ENCODE measurements at places on chromosomes 7 and 10.

DNA sequence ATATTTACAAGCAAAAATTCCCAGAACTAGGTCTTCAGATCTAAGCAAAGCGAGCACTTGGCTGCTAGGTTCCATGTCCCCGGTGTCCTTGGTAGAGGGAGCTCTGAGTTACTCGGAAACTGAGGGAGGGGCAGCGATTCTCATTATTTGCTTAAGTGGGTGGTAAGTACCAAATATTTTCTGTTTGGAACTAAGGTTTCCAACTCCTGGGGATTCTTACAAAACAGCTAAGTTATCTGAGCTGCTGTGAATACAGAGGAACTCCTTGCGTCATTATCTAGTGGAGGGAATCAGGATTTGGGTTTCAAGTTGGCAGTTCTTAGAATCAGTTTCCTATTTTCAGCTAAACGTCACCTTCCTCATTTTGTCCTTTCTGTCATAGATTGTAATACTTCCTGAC lies 76.8 kb upstream of the IKZF1 start:
- no peak for DNase-seq

DNA sequence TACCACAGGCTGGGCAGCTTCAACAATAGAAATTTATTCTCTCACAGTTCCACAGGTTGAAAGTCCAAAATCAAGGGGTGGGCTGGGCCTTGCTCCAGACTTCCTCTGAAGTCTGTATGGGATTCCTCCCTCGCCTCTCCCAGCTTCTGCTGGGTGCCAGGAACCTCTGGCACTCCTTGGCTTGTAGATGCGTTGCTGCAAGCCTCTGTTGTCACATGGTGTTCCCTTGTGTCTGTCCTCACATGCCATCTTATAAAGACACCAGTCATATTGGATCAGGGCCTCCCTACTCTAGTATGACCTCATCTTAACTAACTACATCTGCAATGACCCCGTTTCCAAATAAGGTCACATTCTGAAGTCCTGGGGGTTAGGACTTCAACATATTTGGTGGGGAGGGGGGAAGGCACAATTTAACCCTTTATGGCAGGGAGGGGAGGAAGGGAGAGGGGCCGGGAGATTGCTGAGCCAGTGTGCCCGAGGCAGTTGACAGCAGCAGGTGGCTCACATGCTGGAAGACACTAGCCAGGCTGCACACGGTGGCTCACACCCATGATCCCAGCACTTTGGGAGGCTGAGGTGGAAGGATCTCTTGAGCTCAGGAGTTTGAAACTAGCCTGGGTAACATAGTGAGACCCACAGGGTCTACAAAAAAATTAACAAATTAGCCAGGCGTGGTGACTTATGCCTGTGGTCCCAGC lies 18.8 kb downstream of the ZNF282 start:
- no peak for DNase-seq

DNA sequence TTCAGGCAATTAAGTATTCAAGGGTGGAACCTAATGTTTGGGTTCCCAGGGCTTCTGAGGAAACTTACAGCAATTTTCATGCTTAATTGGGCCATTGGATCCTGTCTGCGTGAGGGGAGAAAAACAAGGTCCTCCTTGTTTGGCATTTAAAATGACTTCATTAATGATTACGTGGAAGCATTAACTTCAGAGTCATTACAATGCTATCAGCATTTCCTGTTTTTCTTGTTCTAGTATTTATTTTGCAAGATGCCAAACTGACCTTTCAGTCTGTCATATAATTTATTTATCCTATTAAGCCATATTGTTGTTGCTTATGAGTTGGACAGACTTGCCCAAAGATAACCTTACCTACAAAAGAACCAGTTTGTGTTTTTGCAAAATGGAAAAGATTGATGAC lies 324.1 kb upstream of the LRRN3 start:
- no peak for DNase-seq

GRCh38 chr7:125773113-125773785 lies 843.6 kb upstream of the POT1 start:
- DNase-seq, result no peak

- no peak for DNase-seq
These were observed 45.0 kb downstream of the VOPP1 start for GRCh38 chr7:55527307-55527706.

- no peak for DNase-seq
These were observed 30.3 kb upstream of the NCAPG2 start for GRCh38 chr7:158734861-158735260.

DNA sequence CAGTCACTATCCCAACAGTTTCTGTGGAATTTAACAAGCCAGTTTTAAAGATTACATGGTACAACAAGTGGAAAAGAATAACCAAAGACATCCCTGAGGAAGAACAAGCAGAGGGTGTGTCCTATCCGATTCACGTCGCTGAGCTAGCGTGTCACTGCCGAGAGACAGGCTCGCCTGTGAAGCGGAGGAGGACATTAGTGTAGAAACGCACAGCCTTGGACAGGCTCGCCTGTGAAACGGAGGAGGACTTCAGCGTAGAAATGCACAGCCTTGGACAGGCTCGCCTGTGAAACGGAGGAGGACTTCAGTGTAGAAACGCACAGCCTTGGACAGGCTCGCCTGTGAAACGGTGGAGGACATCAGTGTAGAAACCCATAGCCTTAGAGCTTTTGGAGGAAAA lies 52.7 kb upstream of the INPP5A start:
- no peak for DNase-seq

GRCh38 chr7:120725376-120726039 lies 132.4 kb downstream of the TSPAN12 start:
- DNase-seq, result no peak

DNA sequence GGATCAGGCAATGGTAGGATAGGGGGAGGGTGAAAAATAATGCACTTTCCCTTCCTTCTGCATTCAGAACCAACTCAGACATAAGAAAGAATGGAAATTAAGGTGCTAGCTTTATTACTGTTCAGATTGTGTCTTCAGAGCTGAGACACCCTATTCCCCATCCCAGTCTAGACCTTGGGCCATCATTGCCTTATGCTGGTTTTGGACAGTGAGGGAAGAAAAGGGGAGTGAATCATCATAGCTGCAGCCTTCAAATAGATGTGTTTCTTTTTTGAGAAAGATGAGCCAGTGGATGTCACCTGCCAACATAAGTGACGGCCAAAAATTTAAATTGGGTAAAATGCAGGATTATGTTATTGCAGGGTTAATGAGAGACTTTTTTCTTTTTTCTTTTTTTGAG lies 27.0 kb upstream of the TOMM7 start:
- no peak for DNase-seq

- DNase-seq, result no peak
These were observed 11.2 kb downstream of the GAD2 start for GRCh38 chr10:26227786-26228185.

GRCh38 chr7:158742065-158742821 lies 37.6 kb upstream of the NCAPG2 start:
- no peak for DNase-seq

GRCh38 chr10:88974012-88974411 lies 16.6 kb upstream of the FAS start:
- no peak for DNase-seq

DNA sequence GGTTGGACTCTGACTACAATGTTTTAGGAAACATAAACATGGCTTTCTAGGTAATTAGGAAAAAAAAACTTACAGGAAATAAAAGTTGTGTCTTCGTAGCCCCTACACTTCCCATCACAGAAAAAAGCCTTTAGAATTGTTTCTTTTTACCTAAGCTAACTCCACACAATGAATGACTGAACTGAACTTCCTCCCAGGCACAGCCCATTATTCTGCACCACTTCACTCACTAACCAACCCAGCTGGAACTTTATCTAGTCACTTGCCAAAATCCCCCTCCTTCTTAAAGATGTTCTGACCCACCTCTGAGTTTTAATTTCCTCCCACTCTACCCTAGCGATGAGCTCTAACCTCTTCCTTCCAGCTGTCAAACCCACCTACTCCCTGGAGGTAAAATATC lies 91.7 kb upstream of the MEOX2 start:
- DNase-seq, result no peak

- no peak for DNase-seq
These were observed 800 bp downstream of the MINDY3 start for GRCh38 chr10:15859509-15859905.

DNA sequence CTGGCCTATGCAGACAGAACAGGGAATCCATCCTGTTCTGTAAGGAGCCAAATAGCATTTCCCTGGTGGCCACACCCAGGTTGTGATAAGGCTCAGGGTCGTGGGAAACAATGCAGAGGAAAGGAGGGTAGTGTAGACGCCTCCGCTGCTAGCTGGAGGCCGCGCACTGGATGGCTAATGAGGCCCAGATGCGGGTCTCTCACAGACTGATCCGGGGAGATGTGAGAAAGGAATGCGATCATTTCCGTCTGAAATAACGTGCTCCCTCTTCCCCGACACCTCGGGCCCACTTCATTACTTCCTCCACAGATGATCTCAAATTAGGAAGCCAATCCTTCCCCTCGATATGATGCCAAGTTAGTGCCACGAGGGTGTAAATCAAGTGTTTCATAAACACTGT lies 203.3 kb downstream of the TAX1BP1 start:
- DNase-seq, result no peak

- no peak for DNase-seq
These were observed 40.3 kb upstream of the ANK3 start for GRCh38 chr10:60430017-60430416.

DNA sequence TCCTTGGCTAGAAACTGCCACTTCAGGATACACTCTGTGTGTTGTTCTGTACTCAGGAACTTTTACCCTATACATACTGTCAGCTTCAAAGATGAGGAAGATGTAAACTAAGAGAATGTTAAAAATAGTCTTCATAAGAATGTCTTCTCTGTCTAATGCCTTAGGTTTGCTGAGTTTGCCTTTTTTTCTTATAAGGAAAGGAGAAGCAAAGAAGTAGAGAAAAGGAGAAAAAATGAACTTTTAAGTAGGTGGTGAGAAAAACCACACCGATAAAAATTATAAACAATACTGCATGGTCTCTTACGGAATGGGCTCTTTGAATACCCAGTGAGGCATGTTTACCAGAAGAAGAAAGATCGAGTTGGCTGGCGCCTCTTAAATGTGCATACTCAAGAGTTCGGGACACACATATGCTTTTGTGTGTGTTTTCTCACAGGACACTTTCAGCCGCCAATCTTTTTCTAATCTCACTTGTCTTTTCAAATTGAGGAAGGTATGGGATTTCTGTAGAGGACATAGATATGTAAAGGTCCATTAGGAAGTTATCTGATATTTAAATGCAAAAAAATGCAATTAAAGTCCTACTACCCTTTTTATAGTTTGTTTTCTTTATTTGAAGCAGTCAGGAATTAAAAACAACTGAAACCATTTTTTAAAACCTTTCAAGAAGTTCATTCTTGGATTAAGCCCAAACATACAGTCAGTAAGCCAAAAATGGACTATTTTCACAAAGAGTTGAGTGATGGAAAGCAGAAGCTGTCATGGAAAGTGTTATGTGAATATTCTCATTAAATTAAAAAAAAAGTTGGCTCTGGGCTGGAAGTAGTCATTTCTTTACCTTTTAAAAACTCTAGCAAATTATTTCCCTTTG lies 100.6 kb upstream of the MDFIC start:
- no peak for DNase-seq

DNA sequence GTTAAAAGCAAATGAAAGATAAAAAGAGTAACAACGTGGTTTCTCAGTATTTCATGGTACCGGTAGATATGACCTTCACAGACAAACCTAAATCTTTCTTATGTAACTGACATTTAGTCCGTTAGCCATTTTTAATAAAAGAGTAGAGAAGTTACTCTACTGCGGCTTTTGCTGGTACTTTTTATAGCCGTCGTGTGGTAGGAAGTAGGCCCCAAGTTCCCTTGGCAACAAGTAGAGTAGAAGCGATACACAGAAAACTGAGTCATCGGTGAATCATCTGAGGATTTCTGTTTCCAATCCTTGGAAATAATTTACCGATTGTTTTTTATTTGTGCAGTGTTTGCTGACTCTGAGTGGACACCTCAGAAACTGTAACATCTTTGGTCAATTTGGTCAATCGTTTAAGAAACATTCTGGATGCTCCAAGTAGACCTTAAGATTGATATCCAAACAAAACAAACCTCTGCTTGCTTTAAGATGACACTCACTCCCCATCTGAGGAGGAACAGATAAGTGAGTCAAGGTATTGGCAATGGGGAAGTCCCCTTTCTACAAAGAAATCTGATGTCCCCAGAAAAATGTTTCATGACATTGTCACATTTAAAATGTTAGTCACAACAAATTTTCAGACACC lies 63.9 kb upstream of the AHR start:
- no peak for DNase-seq

DNA sequence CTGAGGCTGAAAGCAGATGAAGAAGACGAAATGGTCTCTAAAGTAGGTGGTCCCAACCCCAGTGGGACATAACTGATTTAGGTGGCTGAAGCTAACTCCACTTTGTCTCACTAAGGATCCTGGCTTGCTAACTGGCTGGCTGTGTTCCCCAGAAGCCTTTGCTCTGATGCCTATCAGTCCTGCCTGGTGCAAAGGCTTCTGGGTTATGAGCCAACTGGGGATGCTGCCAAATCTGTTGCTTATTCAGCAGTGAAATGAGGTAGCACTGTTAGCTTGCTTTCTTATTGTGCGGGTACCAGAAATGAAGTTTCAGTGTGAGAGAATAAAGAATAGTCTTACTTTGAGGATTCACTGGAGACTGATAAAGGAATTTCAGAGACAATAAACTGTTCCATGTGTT lies 18.1 kb downstream of the PRKG1 start:
- peak; percentile 86 for DNase-seq

DNA sequence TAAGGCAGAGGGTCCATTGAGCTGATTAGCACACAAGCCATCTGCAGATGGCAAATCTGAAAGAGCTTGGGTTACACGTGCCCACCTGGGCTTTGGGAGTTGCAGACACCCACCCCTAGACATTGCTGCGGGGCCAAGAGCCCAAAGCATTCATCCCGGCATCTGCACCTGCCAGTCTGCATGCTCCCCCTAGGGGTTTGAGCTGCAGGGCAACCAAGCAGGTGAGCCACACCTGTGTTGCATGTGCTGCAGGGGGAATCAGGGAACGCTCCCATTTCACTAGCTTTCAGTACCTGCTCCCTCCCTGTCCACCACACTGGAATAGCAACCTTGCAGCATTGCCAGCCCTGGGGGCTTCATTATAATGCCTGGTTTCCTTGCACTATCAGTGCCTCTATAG lies 21.1 kb downstream of the C7orf33 start:
- DNase-seq, result no peak

- DNase-seq, result no peak
These were observed 28.1 kb downstream of the SLIT1 start for GRCh38 chr10:97157578-97158095.

DNA sequence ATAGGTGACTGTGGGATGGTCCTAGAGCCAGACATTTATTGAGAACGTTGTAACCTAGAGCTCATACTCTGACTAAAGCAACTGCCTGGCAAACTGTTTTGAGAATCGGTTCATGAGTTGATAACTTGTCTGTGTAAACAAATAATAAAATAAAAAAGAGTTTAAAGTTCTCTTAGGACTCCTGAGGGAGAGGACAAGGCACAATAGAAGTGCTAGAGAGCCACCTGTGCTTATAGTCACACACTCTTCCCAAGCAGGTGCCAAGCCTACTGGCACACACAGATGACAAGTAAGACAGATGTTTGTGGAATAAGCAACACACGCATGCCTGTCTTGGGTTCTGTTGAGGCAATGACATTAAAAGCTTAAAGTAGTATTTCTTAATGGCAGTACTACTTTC lies 7.9 kb downstream of the EDRF1 start:
- DNase-seq, result no peak
